Glomerular endothelial cell (primary cell): ENCODE measurements at places on chromosomes 7 and 10. TPM values are rescaled to one million over a fixed set of nuclear protein-coding genes. Genes with fewer than 3 reads are reported as not detected.

LRRC17 gene
- 34.6 and 71.4 TPM in 2 replicates for total RNA-seq

ASAH2 gene
- 0.88 and 3.2 TPM in 2 replicates for total RNA-seq

OSBPL3 gene
- total RNA-seq: 21.1 and 22.5 TPM in 2 replicates

GPR146 gene
- total RNA-seq: 5.4 and 33.5 TPM in 2 replicates

SRRM3 gene
- total RNA-seq: 0.10 and 0.23 TPM in 2 replicates

CLEC5A gene
- total RNA-seq: not detected in 2 replicates

HOXA3 gene
- 5.5 and 6.1 TPM in 2 replicates for total RNA-seq

FRAT1 gene
- total RNA-seq: 3.3 and 5.7 TPM in 2 replicates

MKI67 gene
- total RNA-seq: 8.9 and 25.0 TPM in 2 replicates

PON1 gene
- not detected in 2 replicates for total RNA-seq

PLPP4 gene
- 3.9 and 11.1 TPM in 2 replicates for total RNA-seq

OPN1SW gene
- not detected in 2 replicates for total RNA-seq

FXYD4 gene
- not detected in 2 replicates for total RNA-seq

CDH23 gene
- not detected in 2 replicates for total RNA-seq

RPEL1 gene
- total RNA-seq: 0.10 TPM in 1 of 2 replicates, not detected in the other

PNLIPRP1 gene
- not detected in 2 replicates for total RNA-seq

TDRD1 gene
- total RNA-seq: 0.06 TPM in 1 of 2 replicates, not detected in the other

ARMS2 gene
- total RNA-seq: not detected in 2 replicates

VSTM4 gene
- total RNA-seq: 0.15 and 0.35 TPM in 2 replicates
